NCI-H2081 (cell line): ENCODE measurements at places on chromosomes 3 and 15.

- peak; percentile 51 for DNase-seq
Measured at GRCh38 chr3:27467545-27467944, 16.6 kb downstream of the SLC4A7 start.

DNA sequence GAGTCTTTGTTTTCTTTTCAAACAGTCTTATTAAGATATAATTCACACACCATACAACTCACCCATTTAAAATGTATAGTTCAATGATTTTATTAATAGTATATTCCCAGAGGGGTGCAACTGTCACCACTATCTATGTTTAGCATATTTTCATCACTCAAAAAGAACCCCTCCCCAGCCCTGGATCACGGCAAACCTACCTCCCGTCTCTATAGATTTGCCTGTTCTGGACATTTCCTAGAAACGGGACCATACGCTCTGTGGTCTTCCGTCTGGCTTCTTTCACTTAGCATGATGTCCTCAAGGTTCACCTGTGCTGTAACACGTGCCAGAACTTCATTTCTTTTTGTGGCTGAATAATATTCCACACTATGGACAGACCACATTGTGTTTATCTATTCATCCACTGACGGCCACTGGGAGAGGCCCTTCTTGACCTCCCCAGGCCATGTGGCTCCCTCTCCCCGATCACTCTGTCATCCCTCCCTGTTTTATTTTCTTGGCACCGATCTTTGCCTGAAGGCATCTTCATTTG is 56.4 kb downstream of the IQSEC1 start:
- DNase-seq = no peak

DNA sequence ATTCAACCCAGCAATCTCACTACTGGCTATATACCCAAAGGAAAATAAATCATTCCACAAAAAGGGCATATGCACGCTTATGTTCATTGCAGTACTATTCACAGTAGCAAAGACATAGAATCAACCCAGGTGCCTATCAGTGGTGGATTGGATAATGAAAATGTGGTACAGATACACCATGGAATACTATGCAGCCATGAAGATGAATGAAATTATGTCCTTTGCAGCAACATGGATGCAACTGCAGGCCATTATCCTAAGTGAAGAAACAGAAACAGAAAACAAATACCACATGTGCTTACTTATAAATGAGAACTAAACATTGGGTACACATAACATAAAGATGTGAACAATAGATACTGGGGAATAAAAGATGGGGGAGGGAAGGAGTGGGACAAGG is 606.4 kb upstream of the GRM7 start:
- no peak for DNase-seq

GRCh38 chr3:30258426-30259392 is 347.7 kb upstream of the TGFBR2 start:
- peak; percentile 98 for DNase-seq

- peak; percentile 46 for DNase-seq
Measured at GRCh38 chr3:18444595-18445400, 19.7 kb upstream of the SATB1 start.

- no peak for DNase-seq
Measured at GRCh38 chr3:13611221-13611620, 62.3 kb downstream of the FBLN2 start.

DNA sequence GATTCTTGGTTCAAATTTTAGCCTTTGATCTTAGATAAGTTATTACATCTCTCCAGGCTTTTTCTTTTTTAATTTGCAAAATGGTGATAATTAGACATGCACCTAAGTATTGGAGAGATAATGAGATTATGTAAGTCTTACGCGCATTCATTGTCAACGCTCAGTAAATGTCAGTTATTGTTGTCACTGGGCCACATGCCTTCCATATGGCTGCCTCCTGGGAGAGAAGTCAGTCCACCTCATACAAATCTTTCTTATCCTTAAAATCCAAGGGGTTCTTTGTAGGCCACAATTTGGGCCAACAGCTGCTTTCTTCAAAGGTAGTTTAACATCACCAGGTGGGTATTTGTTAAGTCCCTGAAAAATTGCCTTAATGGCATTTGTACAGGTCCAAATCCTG is 25.5 kb upstream of the PTPRG start:
- no peak for DNase-seq
